ENCODE measurements at places on chromosomes 6 and 20.

DNA sequence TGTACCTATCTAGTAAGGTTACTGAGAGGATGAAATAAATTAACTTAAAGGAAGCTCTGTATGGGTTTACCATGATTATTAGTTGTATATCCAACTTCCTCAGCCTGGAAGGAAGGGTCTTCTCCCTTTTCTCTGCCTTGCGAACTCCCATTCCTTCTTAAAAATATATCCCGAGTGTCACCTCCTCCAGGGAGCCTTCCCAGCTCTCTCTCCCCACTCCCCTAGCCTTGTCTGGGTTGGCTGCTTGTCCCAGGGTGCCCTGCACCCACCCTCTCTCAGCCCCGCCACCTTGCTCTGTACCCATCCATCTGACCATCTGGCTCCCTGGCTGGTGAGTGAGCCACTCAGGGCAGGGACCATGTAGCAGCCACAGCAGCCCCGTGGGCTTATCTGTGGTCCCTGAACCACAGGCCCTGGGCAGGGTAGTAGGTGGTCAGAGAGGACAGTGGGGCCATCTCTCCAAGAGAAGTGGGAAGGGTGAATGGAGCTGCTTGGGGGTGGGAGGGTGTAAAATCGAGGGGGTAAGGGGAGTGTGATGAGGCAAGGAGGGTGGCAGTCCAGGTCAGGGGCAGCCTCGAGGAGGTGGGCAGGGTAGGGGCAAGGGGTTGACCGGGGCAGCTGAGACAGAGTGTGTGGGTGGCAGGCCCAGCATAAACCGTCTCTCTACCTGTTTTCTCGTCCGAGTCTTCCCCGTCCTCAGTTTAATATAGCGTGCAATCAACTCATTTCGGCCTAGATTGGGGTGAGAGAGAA is 12.8 kb downstream of the TEAD3 start:
- DNase-seq: no peak

- no peak for DNase-seq
These were observed 16.2 kb upstream of the SNX9 start for GRCh38 chr6:157806856-157807215.

- DNase-seq: no peak
These were observed 73.3 kb upstream of the SGK1 start for GRCh38 chr6:134391205-134391604.

GRCh38 chr6:3228046-3228671 is 706 bp upstream of the TUBB2B start:
- DNase-seq: no peak

DNA sequence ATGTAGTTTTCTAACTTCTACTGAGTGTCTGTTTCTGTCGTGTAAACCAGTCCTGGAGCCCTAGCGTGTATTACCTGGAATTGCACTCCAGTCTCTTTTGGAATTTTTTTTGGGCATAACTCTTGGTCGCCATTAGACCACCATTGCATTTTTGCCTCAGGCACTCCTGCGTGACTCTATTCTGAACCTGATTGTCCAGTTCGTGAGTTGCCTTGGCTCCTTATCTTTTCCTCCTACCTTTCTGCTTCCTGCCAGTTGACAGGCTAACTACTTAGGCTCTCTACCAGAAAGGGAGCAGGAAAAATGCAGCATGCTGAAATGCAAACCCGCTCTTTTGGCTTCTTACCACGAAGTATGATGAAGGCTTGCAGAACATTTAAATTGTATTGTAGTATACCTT is 490.9 kb upstream of the SOX4 start:
- no peak for DNase-seq

DNA sequence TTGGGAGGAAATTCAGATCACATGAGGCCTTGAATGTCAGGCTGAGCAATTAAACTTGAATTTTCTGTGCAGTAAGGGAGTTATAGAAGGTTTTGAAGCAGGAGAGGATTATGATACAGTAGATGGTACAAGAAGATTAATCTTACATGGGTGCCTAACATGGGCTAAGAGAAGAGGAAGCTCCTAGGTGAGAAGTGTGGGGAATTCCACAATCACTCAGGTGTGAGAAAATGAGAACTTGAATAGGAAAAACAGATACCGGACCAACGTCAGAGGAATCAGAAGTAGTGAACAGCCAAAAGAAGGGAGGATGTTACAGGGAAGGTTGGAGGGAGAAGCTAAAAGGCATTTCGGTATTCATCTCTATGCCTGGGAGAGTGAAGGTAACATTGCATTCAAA is 250.7 kb upstream of the SLC35B3 start:
- DNase-seq: no peak

DNA sequence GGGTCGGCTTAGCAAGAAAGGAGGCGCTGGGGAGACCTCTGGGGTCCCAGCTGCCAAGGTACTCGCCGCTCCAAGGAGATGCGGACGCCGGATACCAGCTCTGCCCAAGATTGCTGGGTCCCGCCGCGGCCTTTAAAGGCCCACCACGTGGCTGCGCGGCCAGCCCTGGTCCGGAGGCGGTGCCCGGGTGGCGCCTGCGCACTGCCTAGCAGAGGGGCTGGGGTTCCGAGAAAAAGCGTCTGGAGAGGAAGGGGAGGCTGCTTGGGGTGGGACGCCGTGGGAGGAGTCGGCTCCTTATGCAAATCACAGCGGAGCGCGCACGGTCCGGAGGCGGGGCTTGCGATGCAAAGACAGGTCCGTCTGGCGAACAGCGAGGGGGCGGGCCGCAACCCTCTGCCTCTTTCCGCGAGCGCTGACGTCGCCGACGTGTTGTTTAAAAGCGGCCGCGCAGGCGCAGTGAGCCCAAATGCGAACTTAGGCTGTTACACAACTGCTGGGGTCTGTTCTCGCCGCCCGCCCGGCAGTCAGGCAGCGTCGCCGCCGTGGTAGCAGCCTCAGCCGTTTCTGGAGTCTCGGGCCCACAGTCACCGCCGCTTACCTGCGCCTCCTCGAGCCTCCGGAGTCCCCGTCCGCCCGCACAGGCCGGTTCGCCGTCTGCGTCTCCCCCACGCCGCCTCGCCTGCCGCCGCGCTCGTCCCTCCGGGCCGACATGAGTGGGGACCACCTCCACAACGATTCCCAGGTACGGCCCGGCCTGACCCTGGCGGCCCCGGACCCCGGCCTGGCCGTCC is at the start of gene TOP1:
Gene TOP1 (plus strand): TSS at position 464 of the 791 bp plus-strand sequence. CDS start 246 bp downstream, at position 710.
- peak; percentile 98 for DNase-seq

Measured in Kasumi-1 (cell line).